Stimulated activated naive CD4-positive, alpha-beta T cell (primary cell): ENCODE measurements at places on chromosomes 11 and 22.

DNA sequence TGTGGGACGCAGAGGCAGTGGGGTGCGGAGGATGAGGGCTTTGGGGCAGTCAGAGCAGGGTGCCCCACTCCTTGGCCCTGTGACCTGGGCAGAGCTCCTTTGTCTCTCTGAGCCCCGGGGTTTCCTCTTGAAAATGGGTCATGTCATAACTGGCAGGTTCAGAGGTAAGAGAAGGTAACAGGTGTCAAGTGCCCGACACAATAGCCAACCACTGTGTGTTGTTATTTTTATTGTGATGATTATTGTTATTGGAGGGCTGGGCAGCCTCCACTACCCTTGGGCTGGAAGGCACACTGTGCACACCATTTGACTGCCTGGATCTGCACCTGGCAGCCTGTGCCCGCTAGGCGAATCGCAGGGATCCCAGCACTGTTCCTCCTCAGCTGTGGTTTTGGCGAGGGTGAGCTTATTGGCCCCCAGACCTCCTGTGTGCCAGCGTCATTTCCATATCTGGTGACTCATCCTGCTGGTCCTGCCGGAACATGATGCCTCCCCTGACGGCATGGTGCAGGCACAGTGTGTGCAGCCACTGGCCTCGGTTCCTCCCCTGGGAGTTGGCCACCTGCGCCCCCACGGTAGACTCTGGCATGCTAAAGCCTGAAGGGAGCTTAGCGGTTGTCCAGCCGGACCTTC lies 15.4 kb upstream of the SOX10 start:
- no peak for DNase-seq

GRCh38 chr22:34490886-34491285 lies 570.6 kb upstream of the LARGE1 start:
- DNase-seq: no peak

DNA sequence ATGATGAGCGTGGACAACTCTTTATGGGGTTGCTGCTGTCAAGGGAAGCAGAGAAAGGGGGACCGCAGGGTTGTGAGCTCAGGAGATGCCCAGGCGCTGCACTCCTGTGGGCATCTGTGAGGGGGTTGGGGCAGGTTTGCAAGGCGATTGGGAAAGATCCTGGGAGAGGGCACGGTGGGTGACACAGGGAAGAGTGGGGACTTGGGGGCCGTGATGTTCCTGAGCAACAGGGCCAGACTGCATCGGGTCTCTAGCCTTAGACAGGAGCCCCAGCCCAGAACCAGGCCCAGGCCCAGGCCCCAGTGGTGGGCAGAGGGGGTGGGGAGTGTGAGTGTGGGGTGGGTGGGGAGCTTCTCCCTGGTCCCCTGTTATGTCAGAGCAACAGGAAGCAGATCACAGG lies 38.3 kb downstream of the CSF2RB start:
- no peak for DNase-seq

GRCh38 chr11:62120001-62120400 lies 3.8 kb upstream of the INCENP start:
- DNase-seq: no peak

DNA sequence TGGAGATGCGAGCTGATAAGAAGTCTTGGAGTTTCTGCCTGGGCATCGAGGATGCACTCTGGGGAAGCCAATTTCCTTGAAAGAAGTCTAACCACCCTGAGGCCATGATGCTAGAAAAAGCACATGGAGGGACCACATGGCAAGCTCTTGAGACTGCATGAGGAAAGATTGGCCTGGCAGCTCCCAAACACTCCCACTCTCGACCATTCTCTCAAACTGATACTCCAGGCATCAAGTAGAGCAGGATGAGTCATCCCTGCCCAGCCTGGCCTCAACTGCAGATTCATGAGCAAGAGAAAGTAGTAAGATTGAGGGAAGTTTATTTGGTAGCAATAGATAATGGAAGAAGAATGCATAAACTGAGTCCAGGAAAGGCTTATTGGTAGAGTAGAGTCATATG lies 194.3 kb downstream of the KIF18A start:
- DNase-seq: no peak

- no peak for DNase-seq
These were observed 18.1 kb downstream of the CSRP3 start for GRCh38 chr11:19183646-19184045.

GRCh38 chr11:116730601-116731000 lies 42.2 kb downstream of the BUD13 start:
- no peak for DNase-seq

GRCh38 chr11:47179655-47179991 lies 2.9 kb upstream of the ARFGAP2 start:
- peak; percentile 24 for DNase-seq

- no peak for DNase-seq
These were observed 12.9 kb downstream of the SFI1 start for GRCh38 chr22:31509061-31509762.

DNA sequence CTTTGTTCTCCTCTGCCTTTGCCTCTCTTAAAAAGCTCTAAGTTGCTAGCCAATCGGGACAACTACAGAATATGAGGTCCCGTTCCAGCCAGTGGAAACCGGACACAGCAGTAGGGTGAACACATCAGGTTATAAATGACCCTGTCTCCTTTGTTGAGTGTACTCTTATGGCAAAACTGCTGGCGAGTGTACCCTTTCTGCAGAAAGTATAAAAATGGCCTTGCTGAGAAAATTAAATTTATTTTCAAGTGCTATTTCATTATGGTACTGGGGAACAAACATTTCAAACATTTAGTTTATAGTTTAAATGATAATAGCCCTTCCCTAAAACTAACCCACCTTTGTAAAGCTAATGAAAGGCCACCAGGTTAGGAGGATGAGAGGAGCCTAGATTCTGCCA lies 6.0 kb upstream of the LGALS12 start:
- no peak for DNase-seq

DNA sequence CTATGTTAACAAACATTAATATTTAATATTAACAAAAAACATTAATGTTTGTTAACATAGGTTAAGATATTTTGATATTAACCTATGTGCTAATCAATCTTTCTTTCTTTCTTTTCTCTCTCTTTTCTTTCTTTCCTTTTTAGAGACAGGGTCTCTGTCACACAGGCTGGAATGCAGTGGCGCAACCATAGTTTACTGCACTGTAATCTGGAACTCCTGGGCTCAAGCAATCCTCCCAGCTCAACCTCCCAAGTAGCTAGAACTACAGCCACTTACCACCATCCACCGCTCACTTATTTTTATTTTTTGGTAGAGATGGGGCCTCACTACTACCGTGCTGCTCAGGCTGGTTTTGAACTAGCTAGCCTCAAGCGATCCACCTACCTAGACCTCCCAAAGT lies 13.2 kb downstream of the SIK3 start:
- DNase-seq: no peak

DNA sequence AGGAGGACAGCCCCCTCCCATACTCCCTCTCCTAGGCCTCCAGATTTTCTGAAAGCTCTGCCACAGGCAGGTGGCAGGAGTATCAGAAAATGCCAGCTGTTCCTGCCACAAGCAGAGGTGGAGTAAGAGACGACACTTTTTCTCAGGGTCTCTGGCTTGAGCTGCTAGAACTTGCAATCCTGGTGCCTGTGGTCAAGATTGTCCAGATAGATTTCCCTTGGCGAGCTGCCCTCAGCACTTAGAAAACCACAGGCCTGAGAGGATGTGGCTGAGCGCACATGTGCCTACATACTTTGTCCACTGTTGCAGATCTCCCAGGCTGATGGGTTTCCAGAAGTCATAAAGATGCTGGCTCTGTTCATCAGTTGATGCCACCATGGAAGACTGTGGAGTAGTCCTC lies 65.7 kb upstream of the NAV2 start:
- DNase-seq: no peak

- no peak for DNase-seq
These were observed 57.6 kb upstream of the FTH1 start for GRCh38 chr11:62024936-62025486.

DNA sequence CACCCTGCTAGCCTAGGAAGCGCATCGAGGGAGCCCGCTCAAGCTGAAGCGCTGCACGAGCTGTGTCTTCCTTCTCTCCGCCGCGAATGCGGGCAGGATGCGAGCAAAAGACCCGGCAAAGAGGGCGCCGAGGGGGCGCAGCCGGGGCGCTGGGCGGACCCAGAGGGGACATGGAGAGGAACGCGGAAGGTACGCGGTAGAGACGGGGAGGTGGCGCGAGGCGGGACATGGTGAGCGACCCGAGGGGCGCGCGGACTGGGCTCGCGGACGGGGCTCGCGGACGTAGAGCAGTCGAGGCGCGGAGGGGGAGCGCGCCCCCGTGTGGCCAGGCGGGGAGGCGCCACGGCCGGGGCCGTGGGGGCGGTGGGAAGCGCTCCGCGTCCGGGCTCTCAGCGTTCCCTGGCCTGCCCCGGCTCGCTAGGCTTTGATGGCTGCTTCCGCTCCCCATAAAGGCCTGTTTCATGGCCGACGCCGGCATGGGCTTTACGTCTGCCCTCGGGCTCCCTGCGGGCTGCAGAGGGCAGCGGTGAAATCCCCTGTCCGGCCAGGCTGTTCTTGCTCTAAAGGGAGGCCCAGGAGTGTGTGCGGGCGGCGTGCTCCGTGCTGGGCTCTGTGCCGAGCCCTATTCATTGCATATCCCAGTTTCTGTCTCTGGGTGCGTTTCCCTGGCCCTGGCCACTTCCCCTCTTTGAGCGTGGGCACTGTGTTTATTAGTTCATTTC lies 31.2 kb upstream of the TRIM29 start:
- peak; percentile 62 for DNase-seq

DNA sequence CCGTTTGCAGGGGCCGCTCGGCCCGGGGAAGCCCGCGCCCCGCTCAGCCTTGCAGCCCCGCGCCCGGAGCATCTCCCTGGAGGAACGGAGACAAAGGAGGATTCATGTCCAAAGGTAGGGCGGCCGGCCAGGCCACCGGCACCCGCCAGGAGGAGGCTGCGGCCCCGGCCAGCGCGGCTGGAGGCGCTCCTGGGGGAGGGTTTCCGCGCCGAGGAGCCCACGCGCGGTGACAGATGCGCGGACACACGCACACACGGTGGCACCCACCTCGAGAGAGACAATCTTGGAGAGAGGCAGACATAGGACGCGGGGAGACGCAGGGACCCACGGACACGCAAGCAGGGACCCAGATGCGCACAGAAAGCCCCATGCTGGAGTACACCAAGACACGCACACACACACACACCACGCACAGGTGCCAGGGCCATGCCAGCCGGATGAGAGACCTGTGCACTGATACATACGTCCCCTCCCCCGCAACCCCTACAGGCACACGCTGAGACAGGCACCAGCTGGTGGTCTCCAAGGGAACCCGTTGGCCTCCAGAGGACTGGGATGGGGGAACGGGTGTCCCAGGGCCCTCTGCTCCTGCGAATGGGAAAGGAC lies 7.8 kb downstream of the SEPTIN3 start:
- no peak for DNase-seq

- DNase-seq: no peak
These were observed 11.1 kb downstream of the GTPBP1 start for GRCh38 chr22:38716826-38717225.

GRCh38 chr11:96205460-96205809 lies 137.6 kb downstream of the MAML2 start:
- no peak for DNase-seq

GRCh38 chr11:117819096-117820040 lies 5.2 kb downstream of the FXYD2 start:
- no peak for DNase-seq

- DNase-seq: peak; percentile 16
These were observed 324.4 kb downstream of the NTM start for GRCh38 chr11:131694526-131695424.

- DNase-seq: no peak
These were observed 8.2 kb downstream of the ALX4 start for GRCh38 chr11:44301564-44302271.

DNA sequence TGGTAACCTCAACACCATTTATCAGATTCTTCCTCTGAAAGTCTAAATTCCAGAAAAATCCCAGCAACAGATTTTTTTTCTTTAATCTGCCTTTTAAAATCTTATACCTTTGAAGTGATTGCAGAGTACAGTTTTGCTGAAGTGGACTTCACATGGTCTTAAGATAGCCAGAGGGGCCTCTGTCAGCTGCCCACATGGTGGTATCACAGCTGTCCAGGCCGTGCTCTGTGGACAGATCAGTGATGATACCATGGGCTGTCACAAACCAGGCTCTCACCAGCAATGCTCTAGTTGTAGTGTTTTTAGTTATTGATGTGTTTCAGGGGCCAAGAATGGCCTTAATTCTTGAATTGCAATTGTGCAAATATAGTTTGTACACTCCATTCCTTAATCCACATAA lies 44.0 kb downstream of the PARVA start:
- DNase-seq: no peak

- DNase-seq: no peak
These were observed 81.8 kb downstream of the KCNC1 start for GRCh38 chr11:17816232-17816931.

DNA sequence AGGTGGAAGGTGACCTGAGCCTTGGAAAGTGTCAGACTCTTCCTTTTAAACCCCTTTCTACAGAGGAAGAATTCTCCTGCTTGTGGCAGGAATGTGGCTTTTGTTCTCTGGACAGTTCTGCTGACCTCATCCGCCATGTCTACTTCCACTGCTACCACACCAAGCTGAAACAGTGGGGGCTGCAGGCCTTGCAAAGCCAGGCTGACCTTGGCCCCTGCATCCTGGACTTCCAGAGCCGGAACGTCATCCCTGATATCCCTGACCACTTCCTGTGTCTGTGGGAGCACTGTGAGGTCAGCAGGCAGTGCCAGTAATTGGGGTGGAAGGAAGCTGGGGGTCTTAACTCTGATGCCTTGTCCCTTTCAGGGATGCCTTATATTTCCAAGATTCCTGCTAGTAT lies 9.3 kb downstream of the HINFP start:
- DNase-seq: no peak

GRCh38 chr11:15690320-15690719 lies 575.6 kb downstream of the INSC start:
- no peak for DNase-seq

GRCh38 chr11:56885177-56885576 lies 103.5 kb upstream of the OR5AK2 start:
- DNase-seq: no peak

- no peak for DNase-seq
These were observed 166.6 kb downstream of the BRD1 start for GRCh38 chr22:49660794-49661781.

DNA sequence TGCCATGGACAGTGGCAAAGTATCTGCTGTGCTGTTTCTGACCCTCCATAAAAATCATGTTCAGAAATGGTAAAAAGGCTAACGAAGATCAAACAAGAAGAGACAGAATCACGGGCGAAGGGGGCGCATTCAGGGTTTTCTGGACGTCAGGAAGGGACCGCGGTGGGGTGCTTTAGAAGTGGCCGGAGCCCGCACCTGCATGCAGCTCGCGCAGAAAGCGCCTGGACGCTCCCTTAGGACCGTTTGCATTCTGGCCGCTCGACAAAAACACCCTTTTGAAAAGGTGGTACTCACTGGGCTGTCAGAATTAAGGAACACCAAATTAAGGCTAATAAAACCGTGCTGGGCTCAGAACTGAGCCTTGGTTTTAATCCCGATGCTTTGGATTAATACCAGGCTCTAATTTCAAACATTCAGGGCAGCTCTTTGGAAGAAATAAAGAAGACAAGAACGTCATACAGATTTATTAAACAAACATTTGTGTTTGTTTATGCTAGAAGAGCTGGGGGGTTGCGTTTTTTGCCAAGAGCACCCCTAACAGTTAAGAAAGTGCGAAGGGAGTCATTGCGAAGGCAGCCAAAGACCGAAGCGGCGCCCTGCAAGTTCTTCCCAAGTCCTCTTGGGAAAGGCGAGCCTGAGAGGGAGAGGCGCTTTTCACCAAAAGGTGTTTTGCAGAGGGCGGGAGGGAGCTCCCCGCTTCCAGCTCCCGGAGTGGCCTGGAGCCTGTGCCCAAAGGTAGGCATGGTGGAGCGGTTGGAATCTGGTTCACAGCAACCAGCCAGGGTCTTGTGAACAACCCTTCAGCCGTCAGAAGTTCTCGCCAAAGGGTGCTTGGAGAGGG lies 47.7 kb upstream of the DBX1 start:
- no peak for DNase-seq
